ENCODE measurements at places on chromosomes 4 and X.
A peak's percentile ranks its signal among the peaks of the same experiment; 100 is the strongest.

GRCh38 chr4:25065932-25066590 lies 35.3 kb upstream of the LGI2 start:
- DNase-seq: no peak

- DNase-seq: peak; percentile 90
Measured at GRCh38 chr4:57044996-57045395, 65.2 kb downstream of the IGFBP7 start.

GRCh38 chrX:25052798-25053534 lies 37.2 kb upstream of the ARX start:
- DNase-seq: no peak

- DNase-seq: no peak
Measured at GRCh38 chr4:126755506-126755905, 877.3 kb upstream of the INTU start.

- DNase-seq: peak; percentile 24
Measured at GRCh38 chr4:117134386-117134785, 49.0 kb upstream of the TRAM1L1 start.

GRCh38 chr4:10737337-10737736 lies 52.8 kb upstream of the CLNK start:
- DNase-seq: no peak

DNA sequence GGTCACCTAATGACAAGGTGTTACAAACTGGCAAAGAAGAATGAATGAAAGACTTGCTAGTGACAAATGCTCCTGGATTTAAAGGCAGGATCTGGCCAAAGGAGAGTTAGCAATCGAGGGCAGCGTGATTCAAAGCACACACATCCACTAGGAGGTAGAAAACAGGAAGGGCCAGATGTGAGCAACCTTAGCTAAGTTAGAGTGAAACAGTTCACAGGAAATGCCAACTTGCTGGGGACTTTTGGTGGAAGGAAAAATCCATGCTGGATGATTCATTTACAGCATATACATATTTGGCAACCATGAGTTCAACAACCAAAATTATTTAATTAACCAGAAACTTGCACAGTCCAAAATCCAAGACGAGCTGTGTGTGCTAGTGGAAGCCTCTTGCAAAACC lies 276.9 kb downstream of the PTTG2 start:
- peak; percentile 89 for DNase-seq

DNA sequence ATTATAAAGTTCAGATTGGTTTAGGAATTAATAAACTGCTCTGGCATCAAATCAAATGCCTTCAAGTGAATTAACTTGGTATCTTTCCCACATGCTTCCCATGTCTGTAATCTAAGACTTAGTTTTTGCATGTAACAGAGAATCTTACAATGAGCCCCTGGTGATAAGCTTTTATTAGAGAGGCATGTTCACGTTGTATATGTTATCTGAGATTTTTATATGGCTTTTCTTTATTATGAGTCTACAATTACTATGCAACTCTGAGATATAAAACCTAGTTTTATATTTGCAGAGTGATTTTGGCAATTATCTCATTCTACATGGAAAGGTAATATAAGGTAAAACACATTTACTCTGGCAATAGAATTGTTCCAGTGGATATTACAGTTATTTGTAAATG lies 1578.4 kb upstream of the IGFBP7 start:
- no peak for DNase-seq

DNA sequence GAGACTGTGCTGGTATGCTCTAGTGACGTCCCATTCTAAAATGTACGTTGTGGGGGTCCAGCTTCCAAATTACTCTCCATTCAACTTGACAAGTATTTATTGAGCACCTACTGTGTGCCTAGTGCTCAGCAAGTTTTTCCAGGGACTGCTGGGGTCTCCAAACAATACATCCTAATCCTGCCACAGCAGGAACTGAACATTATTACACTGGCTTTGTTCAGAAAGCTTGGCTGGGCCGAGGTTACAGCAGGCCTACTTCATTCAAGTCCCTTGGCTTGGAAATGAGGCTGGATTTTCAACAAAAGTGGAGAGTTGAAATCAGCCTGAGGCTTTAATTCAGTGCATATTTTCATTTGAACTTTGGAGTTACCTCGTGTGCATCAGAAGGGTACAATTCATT lies 78.0 kb downstream of the GUCY2F start:
- DNase-seq: no peak

DNA sequence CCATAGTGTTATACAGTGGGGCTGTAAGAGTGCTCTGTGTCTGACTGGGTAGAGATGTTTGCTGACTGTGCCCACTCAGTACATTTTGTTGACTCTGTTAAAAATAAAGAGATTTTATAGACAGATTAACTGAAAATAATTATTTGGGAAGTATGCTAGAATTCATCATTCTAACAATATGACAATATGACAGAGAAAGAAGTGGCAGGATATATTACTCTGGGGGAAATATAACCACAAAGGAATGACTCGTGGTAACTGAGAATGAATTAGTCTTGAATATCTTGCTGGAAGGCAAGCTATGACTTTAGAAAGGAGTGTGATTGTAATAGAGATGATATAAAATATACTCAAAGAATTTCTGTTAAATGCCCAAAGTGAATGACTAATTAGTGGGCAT lies 46.8 kb downstream of the TMEM165 start:
- peak; percentile 34 for DNase-seq

GRCh38 chr4:113173793-113174264 lies 124.4 kb downstream of the ANK2 start:
- no peak for DNase-seq

DNA sequence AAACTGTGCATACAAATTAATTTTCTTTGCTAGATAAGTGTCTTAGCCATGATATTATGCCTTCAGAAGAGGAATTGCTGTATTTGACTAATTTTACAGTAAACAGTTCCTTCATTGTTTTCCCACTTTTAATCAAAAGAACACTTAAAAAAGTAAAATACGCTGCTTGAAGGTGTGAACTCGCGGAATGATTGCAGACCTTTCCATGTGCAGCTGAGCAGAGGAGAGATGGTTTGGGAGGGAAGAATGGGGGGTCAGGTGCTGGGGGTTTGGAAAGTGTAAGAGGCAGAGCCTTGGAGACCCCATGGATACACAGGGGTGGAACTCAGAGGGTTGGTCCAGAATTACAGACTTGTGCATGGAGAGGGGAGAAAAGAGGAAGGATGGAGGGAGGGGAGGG lies 15.3 kb downstream of the CYTL1 start:
- no peak for DNase-seq

GRCh38 chrX:121256647-121257046 lies 209.2 kb downstream of the GLUD2 start:
- no peak for DNase-seq

GRCh38 chrX:19827088-19827487 lies 60.3 kb downstream of the SH3KBP1 start:
- DNase-seq: no peak

DNA sequence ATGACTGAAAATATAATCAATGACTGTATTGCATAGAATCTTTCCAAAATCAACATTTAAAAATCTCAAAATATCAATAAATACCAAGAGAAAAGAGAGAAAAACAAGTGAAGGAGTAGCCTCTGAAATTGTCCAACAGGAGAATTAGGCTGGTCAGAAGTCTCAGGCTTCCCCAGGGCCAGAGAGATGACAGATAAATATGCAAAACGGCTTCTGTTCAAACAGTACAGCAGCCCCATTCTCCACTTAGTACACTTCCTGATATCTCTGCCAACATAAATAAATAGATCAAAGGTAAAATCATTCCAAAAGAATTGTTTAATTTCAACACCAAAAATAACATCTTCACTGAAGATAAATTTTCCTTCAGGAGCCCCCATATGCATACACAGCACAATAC lies 204.7 kb upstream of the GABRA2 start:
- no peak for DNase-seq

GRCh38 chr4:98470831-98471230 lies 187.6 kb downstream of the TSPAN5 start:
- DNase-seq: peak; percentile 42

DNA sequence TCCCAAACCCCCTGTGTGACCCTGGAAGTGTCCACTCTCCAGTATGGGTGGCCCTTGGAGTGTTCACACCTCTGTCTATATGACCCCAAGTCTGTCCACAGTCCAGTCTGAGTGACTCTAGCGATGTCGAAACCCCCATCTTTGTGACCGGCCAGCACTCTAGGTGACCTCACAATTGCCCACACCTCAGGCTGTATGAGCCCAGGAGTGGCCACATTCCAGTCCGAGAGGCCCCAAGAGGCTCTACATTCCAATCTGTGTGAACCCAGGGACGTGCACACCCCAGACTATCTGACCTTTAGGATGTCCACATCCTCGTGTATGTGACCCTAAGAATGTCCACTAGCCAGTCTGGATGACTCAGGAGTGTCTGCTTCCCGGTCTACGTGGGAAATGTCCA lies 7.3 kb upstream of the GLOD5 start:
- DNase-seq: peak; percentile 2

DNA sequence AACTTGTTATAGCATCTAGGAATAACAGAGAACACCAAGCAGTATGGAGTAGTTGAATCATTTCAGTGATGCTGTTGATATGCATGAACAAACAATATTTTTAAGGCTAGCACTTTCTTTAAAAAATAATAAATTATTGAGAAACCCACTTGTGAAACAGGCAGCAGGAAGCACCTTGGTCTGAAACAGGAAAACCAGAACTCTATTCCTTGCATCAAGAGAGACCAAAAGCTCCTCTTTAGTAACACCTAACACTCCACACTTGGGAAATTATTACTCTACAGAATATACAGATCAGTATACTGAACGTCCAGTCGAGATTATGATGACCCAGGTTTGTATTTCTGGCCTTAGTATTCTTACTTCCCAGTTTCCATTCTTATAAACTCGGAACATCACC lies 129.0 kb downstream of the ARAP2 start:
- DNase-seq: no peak

GRCh38 chr4:5338531-5338930 lies 287.3 kb downstream of the STK32B start:
- peak; percentile 92 for DNase-seq

- DNase-seq: no peak
Measured at GRCh38 chr4:1099270-1099669, 14.1 kb downstream of the RNF212 start.

- no peak for DNase-seq
Measured at GRCh38 chr4:86946868-86947500, 12.2 kb downstream of the AFF1 start.

DNA sequence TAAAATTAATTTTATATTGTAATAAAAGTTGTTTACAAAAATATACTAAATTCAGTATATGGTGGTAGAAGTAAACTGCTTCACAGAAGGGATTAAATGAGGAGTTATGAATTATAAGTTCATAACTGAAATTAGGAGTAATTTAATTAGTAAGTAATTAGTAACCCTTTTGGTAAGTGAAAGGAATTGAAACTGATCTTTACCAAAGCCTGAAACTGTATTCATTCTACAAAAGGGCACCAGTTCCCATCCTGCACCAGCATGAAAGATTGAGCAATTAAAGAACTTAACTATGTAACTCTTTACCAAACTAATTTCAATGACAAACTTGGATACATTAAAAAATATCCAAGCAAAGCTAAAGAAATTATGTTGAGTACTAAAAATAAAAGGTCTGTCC lies 8.2 kb downstream of the MED14 start:
- DNase-seq: no peak

- DNase-seq: peak; percentile 68
Measured at GRCh38 chrX:69124108-69124507, 41.1 kb downstream of the PJA1 start.

- peak; percentile 59 for DNase-seq
Measured at GRCh38 chr4:113952452-113953029, 26.9 kb downstream of the ARSJ start.

- DNase-seq: no peak
Measured at GRCh38 chrX:41688835-41689234, at the start of gene GPR34. Gene GPR34 (plus strand): TSS chrX:41688973. CDS start chrX:41695634, 6,661 bp downstream.

- no peak for DNase-seq
Measured at GRCh38 chr4:121233982-121234381, 69.9 kb upstream of the TNIP3 start.

DNA sequence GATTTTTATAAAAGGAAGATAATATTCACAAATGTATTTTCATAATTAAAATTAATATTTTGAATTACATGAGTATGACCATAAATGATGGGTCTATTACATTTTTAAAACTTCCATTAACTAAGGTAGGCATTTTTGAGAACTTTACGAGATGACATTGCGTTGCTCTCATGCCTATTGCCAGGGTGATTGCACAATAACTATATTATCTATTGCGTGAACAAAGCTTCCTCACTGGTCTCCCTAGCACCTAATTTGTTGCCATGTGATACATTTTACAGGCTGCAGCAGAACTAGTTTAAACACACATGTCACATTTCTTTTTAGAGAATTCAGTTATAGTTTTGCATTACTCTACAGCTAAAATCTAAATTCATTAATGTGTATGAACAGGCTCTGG lies 289.7 kb upstream of the GRID2 start:
- DNase-seq: no peak

- DNase-seq: peak; percentile 79
Measured at GRCh38 chr4:54493862-54494261, 163.9 kb upstream of the KIT start.

DNA sequence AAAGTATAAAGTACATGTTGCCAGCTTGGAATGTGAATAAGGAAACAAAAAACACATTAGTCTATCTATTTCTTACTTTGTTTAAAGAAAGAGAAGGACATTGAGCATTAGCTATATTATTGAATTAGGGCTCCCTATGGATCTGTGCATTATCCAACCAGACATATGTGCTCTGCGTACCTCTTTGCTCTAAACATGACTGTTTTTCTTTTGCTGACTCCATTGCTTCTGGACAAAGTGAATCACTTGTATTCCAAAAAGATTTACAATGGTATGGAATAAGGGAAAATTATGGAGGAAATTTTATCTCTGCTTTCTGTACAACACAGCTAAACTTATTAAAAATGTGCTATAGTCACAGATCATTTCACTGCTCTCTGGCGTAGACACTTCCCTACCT lies 727.8 kb upstream of the LCORL start:
- DNase-seq: no peak

- DNase-seq: peak; percentile 10
Measured at GRCh38 chrX:49988143-49988542, 65.7 kb downstream of the CLCN5 start.

- no peak for DNase-seq
Measured at GRCh38 chrX:108734426-108734825, 1.9 kb downstream of the IRS4 start.

DNA sequence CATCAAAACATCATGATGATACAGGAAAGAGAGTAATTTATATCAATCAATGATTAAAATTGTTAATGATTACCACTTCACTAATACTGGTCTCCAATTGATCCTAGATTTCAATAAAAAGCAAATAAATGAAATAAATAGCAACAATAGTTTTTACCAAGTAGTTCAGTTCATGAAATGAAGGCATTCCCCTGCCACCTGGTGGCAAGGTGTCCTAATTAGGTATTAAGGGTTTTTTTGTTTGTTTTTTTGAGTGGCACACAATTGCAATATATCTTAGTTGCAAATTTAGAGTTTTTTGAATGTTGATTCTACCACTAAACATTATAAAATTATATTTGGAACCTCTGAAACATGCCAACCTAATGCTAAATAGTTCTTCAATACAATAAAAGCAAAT lies 157.4 kb upstream of the PDE5A start:
- DNase-seq: peak; percentile 31

Measured in EH (cell line).